Inflammatory macrophage treated with lipopolysaccharide for 4 hours (primary cell): ENCODE measurements at places on chromosomes 3 and 15.
A peak's percentile ranks its signal among the peaks of the same experiment; 100 is the strongest.

DNA sequence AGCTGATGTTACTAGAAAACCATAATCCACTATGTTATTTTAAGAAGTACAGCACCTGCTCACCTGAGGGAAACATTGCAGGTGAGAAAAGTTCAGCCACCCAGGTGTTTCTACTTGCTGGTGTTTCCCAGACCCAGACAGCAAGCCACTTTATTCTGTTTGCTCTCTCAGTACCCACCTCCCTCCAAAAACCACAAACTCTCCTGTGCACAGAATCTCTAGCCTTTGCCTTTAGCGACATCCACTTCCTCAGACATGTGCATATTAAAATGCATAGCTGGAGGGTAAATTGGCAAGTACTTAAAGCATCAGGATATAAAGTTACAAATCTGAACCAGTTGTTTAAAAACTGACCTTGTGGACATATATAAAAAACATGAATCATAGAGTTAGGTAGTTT lies 36.7 kb downstream of the VGLL3 start:
- DNase-seq = no peak

GRCh38 chr15:66132251-66132816 lies 121.2 kb downstream of the MEGF11 start:
- no peak for DNase-seq

GRCh38 chr3:43950775-43951174 lies 260.0 kb downstream of the ABHD5 start:
- DNase-seq = no peak

GRCh38 chr3:70006089-70006488 lies 6.6 kb downstream of the SAMMSON start:
- DNase-seq = peak; percentile 74

- DNase-seq = no peak
Measured at GRCh38 chr3:128226186-128226725, 73.0 kb downstream of the EEFSEC start.

DNA sequence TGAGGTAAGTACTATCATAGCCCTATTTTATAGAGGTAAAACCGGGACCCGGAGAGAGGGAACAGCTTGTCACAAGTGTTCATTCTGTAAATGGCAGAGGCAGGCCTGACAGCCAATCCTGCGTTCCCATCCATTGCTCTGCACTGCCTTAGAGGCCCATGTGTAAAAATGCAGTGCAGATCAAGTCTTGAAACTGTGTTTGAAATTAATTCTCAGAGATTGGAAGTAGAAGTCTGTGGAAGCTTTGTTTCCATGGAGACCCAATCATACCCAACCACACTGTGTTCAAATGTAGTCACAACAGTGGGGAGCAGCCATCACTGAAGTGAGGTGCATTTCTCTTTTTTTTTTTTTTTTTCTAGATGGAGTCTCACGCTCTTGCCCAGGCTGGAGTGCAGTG lies 13.1 kb upstream of the DNASE1L3 start:
- DNase-seq = no peak

DNA sequence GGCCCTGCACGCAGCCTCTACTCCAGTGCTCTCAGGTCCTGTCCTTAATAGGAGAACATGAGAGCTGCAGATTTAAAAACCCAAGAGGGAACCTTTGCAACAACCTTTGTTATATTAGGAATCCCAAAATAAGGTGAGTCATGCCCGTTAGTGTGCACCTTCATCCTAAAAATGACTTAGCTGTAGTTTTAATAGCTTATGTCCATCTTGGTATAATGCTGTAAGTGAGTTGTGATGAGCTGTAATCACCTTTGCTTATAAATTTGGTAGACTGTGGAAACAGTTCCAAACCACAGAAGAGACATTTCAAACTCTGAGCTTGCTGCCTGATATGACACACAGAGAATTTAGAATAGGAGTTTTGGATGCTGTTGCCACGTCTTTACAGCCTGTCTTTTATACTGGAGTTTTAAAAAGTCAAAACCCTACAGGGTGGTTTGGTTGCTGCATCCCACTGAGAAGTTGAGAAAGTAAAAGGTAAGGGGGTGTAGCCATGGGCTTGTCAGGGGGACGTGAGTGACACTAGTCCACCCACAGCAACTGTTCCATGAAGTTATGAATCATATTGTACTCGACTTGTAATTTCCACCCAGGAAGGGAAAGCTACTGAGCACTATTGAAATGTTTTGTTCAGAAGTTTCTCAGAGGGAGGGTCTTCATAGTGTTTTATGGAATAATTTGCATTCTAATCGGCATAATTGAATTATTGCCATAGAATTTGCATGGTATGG lies 27.4 kb upstream of the CD47 start:
- DNase-seq = peak; percentile 32
